ENCODE measurements at places on chromosomes 3 and 15.

GRCh38 chr3:42300013-42300412 lies 34.0 kb upstream of the CCK start:
- no peak for DNase-seq

- no peak for DNase-seq
These were observed 133.5 kb upstream of the SGO1 start for GRCh38 chr3:20319551-20319950.

DNA sequence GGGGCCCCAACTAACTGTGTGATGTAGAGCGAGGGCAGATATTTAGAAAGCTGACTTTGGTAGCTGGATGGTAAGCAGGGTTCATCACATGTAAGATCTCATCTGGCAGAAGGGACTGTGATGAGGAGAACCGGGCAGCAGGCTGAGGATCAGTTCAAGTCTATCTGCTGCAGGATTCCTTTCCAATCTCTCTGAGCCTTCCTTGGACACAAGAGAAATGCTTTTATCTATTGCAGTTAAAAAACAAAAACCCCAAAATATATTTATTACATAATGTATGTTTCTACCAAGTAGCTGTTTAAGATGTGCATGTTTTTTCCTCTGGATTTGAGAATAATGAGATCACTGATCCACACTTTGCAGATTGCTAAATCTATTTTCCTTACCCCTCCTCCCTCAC lies 411.5 kb downstream of the RAP2B start:
- DNase-seq: no peak

GRCh38 chr15:64703632-64703959 lies 71.8 kb downstream of the RBPMS2 start:
- DNase-seq: no peak

DNA sequence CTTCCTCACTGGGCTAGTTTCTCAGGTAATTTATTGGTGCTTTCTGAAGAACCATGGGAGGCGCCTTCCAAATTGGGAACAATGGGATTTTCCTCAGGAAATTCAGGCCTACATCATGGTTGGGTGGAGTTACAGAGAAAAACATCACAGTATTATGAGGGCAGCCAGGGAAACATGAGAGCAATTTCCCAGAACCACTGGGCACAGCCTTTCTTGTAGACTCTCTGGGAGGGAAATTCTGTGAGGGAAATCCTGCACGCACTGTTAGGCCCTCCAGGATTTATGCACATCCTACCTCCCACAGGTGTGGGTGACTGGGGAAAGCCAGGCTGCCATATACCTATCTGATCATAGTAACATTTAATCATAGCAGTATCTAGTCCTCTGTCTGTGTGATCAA lies 13.2 kb downstream of the POPDC2 start:
- DNase-seq: no peak

DNA sequence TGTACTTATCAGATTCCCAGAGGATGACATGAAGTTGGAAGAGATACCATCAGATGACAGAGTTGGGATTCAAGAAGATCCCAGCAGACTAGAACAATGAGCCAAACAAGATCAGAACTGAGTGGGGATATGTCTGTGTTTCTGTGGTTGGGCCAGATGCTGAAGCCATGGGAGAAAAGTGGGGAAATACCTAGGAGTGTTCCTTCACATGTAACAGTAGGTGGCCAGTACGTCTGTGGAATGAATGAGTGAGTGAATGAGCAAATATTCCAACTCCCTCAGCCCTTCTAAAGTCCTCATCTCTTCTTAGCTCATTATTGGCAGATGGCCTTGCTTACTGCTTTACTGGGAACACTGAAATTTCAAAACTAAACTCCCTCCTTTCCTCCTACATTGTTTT lies 32.2 kb upstream of the GREM1 start:
- DNase-seq: no peak

GRCh38 chr3:43010638-43011037 lies 31.5 kb downstream of the GASK1A start:
- no peak for DNase-seq

DNA sequence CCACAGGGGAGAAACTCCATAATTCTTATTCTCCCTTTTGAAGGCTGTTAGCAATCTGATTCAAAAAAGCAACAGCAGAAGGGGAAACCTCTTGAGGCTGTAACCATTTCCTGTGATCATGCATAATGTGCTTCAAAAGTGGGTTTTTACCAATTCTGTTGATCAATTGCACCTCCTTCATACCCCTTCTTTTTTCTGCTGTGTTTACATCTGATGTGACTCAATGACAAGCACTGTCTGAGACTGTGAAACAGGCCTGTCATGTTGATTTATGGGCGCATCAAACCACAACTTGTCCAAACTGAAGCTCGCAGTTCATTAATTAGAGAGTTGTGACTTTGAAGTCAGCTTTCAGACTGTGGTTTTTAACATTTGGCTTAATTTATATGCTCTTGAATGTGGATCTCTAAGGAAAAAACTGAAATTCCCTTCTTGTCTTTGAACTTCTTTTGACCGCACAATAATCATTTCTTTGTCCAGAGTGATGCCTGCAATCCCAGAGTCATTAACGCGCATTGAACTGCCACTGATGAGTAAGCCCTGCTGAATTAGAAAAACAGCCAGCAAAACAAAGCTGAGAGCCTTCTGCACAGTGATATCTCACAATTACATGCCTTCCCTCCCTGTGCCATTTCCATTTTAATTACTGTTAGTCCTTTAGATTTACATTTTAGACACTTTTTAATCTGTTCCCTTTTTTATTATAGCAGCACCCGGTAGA lies 532.8 kb downstream of the FOXP1 start:
- DNase-seq: no peak

GRCh38 chr3:127003601-127004280 lies 20.8 kb downstream of the PLXNA1 start:
- no peak for DNase-seq

- DNase-seq: no peak
These were observed 214.5 kb downstream of the RPLP1 start for GRCh38 chr15:69666921-69667811.

DNA sequence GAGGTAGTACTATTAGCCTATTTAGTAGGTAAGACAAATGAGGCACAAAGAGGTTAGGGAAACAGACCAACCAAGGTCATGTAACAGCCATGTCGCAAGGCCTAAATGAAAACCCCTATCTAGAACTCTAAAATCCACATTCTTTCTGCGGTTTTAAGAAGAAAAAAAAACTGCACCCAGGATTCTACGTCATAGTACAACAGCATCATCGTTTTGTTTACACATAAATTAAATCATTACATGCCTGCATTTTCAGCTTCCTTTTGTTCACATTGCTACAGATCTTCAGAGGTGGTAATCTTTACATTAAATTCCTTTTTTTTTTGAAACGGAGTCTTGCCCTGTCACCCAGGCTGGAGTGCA lies 548 bp upstream of the PSMD6 start:
- no peak for DNase-seq

- no peak for DNase-seq
These were observed 804 bp upstream of the BRPF1 start for GRCh38 chr3:9730657-9731205.

DNA sequence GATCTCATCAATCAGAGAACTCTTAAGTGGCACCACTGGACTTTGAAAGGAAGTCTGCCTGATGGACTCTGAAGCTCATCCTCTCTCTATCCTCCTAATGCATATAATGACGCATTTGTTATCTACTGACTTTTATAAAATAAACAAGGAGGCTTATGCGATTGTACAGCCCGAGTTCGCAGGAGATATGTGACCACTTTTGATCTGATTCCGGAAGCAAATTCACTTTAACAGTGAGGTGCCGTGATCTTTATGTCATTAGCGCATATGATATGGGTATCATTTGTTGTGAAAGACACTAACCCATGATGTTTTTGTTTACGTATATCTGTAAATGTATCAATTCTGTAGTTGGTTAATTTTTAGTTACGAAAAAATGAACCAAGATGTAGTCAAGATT lies 427 bp upstream of the RNF111 start:
- no peak for DNase-seq

DNA sequence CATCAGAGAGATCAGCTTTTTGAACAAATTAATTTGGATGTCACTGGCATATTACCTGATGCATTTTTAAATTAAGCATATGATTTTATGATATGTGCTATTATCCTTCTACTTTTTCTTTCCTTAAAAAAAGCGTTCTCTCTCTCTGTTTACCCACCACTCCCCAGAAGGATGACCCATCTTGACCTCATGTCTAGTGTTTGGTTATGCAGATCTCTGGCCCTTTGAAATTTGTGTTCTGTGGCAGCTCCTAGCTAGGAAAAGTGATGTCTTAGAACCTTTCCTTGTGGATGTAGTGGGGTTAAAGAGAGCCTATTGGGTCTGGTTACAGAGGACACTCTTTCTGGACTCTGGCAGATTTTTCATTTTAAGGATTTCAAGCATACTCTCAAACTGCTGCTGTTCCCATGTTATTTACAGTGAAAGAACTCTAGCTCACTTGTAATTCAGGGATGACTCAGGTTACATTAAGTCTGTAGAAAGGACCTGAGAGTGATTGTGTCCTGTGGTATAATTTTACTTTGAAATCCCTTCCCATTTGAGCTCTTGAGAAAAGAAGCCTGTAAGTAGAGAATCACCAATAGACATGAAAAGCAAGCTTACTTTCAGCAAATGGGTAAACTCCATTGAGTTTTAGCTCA lies 23.8 kb downstream of the ARHGEF26 start:
- DNase-seq: no peak

GRCh38 chr3:5010140-5010539 lies 30.9 kb downstream of the BHLHE40 start:
- DNase-seq: no peak

DNA sequence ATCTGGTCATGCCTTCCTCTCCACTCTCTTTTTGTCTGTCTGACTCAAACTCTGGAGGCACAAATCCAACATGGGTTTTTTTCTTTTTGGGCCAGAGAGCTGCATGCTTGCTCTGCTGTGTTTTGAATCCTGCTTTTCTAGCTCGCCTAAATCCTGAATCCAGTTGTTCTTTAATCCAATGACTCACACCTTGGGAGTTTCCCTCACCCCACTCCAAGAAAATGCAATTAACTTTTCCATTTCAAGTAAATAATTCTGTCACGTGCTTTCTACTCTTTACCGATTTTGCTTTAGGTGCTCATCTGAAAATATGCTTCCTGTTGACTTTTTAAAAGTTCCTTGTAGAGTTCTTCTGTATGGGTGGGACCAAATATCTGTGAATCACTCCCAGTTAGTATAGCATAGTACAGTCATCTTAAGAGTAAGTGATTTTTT lies 47.6 kb downstream of the SLMAP start:
- no peak for DNase-seq

GRCh38 chr3:135100366-135100765 lies 305.3 kb downstream of the EPHB1 start:
- DNase-seq: no peak

DNA sequence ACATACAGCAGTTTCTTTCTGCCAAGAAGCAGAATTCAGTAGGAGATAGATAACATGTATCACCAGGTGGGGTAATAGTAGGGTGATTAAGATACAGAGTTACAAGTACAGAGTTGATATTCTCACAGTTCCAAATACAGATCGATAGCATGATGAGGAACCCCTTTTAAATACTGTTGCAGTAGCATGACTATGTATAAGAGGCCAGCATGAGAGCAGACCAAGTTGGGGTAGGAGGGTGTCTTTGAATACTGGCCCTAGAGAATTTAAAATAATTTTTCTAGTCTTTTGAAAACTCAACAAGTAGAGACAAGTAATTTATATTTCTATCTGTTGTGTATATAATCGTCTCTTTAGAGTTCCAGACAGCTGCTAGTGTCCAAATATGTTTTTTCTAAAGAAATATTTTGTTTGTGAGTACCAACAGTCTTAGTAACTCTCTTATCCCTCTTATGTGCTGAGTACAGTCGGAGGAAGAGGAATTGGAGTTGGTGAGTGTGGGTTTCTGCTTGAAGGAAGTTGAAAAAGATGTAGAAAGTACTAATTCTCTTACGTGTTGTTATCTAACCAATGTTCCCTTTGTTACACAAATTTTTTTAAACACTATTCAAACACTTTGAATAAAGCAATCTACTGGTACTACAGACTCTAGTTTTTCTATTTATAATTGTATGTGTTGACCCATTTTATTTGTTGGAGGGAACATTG lies 30.2 kb downstream of the LYSMD4 start:
- no peak for DNase-seq

- DNase-seq: no peak
These were observed 152.1 kb downstream of the NEK10 start for GRCh38 chr3:27216955-27217552.

DNA sequence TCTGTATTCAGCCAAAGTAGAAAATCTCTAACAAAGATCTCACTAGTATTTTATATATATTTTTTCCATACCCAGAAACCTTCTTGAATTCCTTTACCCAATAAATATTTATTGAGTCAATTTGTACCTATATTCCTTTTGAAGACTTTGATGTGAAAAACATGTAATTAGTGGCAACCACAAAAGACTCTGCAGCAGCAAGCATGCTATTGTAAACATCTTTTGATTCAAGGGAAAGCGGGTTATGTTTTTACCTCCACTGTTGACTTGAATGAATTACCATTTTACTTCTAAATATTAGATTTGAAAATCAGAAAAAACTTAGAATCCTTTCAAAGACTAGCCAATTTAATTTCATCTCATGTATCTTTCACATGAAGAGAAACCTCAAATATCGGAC lies 2.4 kb downstream of the GPR15 start:
- DNase-seq: no peak

- no peak for DNase-seq
These were observed 9.5 kb upstream of the ROPN1B start for GRCh38 chr3:125959317-125960065.

DNA sequence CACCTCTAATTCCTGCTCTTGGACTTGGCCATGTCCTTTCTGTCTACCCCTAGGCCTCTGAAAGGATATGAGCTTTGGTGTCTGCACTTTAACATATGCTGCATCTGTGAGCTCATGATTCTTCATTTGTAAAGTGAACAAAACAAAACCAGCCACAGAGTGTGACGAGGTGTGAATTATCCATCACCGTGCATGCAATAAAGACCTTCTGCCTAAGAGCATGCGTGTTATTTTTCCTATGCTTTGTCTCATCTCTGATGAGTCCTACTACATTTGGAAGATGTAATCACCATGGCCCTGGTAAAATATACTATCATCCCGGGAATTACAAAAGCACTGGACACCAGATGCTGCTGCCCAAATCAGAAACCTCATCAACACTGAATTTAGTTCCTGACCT lies 103.5 kb upstream of the KCNAB1 start:
- DNase-seq: no peak

GRCh38 chr15:60460931-60461330 lies 18.0 kb downstream of the ICE2 start:
- DNase-seq: no peak

- no peak for DNase-seq
These were observed 1003.7 kb downstream of the MCTP2 start for GRCh38 chr15:95235033-95235432.

DNA sequence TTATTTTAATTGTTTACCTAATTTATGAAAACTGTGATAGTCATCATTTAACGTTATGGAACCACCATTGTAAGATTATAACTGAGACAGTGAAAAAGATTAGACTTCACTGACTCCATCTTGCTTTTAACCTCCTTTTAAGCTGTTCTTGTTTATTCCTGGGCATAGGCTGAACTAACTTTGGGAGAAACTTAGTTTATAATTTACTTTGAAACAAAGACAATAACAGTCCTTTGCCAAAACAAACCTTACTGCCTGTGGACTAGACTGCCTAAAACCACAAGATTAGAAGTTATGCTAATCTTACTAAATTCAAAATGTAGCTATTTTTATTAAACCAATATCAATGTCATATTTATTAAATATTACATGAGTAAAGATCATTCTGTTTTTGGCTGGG lies 44.3 kb upstream of the TMEM45A start:
- no peak for DNase-seq
